ENCODE measurements at places on chromosomes 2 and 18.

GRCh38 chr2:84038866-84039265, 420.2 kb downstream of the SUCLG1 start:
- no peak for DNase-seq

DNA sequence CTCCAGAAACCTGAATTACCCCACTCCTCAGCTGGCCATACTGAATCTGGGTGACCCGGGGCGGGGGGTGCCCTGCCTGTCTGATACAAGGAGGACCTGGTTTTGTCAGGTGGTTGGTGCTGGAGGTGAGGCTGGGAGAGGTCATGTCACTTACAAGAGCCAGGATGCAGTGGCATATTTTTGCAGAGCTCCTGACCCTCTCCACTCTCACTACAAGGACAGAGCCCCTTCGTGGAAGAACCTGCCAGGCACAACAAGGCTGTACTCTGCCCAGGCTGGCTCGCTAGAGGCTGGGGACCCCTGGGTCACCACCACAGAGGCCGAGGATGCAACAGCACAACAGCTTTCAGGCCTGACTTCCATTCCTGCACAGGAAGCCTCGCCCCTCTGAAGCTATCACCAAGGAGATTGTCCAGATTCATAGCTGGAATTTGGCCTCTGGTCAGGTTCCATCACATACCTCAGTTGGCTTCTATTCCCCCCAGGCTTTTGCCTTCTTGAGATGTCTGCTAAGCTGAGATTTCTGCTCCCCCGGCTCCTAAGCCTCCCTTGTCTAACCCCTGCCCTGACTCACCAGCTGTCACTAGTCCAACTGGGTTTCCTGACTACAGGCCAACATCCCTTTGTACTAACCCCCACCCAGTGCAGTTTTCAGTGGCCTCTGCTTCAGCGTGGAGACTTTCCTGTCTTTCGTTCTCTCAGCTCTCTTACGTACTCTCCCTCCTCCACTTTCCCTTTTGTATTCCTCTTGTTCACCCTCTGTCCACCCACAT, 132.5 kb upstream of the EPAS1 start:
- DNase-seq, result no peak

DNA sequence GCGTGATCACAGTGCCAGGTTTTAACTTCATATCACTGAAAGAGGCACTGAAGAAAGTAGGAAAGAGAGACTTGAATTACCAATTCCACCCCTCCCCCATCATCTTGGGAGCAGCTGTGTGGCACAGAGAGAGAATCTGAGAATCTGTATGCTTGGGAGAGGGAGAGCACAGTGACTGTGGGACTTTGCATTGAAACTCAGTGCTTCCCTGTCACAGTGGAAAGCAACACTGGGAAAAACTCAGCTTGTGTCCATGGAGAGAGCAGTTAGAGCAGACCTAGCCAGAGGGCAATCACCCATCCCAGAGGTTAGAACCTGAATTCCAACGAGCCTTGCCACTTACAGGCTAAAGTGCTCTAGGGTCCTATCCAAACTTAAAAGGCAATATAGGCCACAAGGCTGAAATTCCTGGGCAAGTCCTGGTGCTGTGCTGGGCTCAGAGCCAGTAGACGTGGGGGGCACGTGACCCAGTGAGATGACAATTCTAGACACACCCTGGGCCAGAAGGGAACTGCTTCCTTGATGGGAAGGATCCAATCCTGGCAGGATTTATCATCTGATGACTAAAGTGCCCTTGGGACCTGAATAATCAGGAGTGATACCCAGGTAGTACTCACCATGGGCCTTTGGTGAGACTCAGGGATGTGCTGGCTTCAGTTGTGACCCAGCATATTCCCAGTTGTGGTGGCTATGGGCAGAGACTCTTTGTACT, 15.5 kb upstream of the ABCB11 start:
- no peak for DNase-seq

DNA sequence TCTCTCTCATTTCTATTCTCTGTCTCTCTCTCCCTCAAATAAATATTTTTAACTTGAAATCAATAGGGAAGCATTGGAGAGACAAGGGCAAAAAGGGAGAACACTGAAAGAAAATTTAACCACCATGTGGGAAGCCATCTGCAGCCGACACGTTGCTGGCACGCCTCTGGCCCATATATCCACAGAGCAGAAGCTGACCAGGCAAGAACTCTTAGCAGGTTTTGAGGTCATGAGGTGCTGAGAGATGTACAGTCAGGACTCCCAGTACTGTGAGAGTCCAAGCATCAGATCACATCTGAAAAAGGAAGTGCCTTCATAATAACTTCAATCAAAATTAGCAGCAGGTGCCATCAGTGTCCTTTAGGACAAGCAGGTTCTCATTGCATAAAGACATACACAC, 156.6 kb downstream of the AKAIN1 start:
- no peak for DNase-seq

- no peak for DNase-seq
Observed at GRCh38 chr2:101753720-101754490, 56.4 kb downstream of the MAP4K4 start.

DNA sequence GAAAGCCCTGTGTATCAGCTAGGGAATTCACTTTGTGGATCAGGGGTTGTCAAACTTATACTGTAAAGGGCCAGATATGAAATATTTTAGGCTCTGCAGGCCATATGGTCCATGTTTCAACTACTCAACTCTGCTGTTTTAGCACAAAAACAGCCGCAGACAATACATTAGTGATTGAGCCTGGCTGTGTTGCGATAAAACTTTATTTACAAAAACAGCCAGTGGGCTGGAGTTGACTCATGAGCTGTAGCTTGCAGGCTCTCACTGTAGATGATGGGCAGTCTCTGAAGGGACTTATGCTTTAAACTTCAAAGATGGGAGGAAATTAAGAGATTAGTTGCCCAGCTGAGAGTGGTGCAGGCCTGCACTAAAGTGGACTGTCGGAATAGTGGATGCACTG, 33.1 kb downstream of the WDR7 start:
- no peak for DNase-seq

GRCh38 chr2:60440079-60440766, 113.2 kb downstream of the BCL11A start:
- no peak for DNase-seq

DNA sequence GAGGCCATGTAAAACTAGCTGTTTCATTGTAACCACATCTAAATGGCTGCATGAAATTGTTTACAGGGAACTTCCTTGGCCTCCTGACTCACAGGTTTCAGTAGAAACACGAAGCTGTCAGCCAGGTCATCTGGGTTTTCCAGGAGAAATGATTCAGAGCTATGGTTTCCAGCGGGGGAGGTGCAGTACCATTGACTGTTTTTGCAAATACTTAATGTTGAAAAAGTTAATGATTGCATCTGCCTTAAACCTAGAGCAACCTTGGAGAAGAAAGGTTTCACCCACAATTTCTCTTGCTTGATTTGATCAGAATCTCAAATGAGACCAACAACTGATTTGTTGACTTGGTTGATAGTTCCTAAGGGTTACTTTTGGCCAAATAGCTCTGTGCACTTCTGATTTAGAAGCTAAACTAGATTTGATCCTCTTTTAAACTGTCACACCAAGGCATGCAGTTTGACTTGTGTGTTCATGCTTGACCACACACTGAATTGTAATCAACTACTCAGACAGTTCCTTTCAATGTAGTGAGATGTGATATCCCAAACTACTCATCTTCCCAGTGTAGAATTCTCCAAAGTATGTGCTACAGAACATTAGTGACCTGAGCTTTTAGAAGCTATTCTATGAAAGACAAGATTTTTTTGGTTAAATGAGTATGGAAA, 193.5 kb upstream of the CHST9 start:
- no peak for DNase-seq

DNA sequence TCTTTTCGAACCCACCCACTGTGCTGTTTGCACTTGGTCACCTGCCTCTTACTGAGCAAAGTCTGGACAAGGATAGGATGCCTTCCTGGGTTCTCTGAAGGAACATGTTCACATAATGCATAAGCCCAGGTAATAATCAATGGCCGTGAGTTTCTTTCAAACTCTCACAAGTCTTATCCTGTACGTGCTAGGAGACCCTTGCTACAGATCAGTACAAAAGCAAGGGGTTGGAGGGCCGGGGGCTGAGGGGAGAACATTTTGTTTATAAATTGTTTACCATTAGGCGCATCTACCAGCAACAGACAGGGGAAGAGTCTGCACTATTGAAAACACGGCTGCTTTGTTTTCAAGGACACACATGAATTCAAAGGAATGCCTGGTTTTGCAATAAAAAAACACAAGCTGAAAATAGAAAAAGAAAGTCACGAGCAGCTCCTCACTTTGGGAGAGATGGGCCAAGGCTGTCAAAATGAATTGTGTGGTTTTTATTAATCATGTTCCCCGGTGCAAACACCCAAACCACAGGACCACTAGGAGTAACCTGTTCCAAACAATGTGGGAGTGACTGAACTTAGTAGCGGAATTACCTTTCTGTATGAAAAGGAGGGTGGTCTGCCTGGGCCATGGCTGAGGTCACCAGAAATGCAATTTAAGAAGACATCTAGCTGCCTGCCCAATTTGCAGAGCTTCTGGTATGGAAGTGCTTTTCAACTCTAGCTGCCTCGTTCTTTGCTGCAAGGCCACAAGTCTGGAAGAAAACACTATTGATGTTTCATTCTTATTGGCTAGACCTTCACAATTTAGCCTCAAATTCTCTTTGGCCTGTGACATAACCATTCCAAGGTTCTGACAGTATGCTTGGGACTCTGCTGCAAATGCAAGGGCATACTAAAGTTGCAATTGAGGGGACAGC, 73.5 kb downstream of the CCBE1 start:
- DNase-seq, result no peak

GRCh38 chr18:42658171-42658570, 457.3 kb downstream of the RIT2 start:
- no peak for DNase-seq

DNA sequence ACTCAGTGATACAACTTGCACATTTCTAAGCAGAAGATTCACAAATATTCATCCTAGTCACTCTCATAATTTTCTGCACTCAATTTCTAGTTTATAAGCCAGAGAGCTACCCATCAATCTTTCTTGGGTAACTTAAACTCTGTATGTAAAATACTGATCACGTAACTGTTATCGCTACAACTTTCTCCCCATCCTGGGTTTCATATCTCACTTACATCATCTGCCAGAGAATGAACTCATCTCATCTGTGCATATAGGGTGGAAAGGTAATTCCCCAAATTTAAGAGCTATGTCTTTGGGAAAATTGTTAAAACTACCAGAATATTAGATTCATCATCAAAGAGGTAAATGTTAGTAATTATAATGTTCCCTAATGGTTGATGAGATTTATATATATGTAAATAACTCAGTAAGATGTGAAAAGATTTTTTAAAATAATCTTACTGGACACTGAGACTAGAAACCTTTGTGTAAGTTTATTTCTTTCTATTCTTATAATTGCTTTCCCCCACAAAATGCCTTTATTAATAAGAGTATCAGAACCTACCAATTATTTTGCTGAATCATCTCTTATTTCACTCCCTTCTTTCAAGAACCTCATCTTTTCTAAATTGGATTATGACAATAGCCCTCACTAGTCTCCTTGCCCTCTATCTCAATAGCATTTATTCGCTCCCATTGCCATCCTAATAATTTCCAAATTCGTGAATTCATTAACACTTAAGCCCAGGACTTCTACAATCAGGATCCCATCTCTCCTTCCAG, 729.0 kb downstream of the EPHA4 start:
- no peak for DNase-seq

- DNase-seq, result no peak
Observed at GRCh38 chr18:68241881-68242280, 473.0 kb downstream of the TMX3 start.

DNA sequence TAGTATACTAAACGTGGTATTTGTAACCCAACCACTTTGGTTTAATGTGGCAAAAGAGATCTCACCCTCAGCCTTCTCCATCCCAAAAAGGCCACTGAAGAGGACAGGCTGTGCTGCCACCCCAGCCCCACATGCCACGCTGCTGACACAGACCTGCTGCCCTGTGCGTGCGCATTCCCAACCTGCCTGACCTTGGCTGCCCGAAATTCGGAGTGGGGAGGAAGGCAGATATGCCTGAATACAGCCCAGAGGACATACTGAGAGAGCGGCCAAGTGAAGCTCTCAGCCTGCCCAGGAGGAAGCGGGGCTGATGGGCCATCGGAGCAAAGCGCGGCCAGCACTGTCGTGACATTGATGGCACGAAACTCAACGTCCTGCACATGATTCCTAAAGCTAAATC, 70.0 kb downstream of the HDAC4 start:
- DNase-seq, result no peak

DNA sequence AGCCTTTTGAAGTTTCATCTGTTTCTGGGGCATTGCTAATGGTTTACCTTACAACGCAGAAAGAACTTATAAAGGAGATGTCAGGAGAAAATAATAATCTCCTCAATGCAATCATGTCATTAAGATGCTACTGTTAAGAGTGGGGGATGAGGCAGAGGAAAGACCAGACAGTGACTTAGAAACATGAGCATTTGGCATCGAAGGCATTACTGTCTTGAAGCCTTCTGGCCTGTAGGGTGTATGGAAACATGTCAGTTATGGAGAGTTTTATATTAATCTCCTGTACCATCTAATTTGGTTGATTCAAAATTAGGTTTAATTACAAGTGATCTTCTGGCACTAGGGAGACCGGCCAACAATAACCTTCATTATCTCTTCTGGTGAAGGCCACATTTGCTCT, 32.5 kb downstream of the CDC42EP3 start:
- no peak for DNase-seq

DNA sequence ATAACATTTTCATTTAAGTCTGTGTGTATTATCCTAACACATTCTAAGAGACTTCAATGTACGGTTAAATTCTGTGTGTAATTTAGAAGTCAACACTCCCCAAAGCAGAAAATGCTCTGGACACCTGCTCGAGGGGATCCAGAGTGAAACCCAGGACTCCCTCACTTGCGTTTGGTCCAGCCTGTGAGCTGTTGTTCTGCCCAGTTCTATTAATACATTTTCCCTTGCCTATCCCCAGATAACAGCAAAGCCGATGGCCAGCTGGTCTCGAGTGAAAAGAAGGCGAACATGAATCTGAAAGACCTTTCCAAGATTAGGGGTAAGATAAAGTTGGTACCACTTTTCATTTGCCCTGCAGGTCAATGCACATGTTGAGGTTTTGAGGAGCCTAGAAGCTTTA, 31.0 kb upstream of the SP100 start:
- DNase-seq, result no peak

DNA sequence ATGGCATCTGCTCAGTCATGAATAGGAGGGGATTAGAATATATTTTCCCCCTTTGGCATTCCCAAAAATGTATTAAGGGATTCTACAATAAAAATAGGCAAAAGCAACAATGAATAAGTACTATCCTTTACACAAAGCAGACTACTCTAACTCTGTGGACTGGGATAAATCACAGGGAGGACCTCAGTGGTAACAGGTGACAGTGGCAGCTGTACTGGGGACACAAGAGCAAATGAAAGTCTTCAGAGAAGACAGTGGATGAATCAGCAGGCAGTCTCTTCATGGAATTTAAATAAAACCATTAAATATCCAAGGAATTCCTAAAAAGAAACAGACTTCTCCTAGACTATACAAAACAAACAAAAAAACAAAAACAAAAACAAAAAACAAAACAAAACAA, 4.8 kb downstream of the CDH7 start:
- DNase-seq, result no peak

DNA sequence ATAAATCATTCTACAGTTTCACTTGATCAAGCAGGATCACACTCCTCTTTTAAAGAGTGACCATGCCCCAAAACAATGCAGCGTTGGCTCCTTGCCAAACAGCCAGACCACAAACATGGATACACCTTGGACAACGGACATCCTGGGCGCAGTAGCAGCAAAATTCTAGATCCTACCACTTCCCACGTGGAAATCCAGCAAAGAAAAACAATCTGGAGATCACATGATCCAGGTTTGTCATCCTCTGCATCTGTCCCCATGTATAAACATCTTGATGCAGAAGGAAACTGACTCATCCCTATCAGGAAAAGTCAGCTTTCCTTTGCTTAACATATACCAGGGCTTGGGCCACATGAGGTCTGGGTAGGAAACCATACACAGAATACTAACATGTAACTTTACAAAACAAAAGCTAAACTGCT, 53.1 kb downstream of the ZNF521 start:
- DNase-seq, result no peak
